ENCODE measurements at places on chromosomes 4 and X.

DNA sequence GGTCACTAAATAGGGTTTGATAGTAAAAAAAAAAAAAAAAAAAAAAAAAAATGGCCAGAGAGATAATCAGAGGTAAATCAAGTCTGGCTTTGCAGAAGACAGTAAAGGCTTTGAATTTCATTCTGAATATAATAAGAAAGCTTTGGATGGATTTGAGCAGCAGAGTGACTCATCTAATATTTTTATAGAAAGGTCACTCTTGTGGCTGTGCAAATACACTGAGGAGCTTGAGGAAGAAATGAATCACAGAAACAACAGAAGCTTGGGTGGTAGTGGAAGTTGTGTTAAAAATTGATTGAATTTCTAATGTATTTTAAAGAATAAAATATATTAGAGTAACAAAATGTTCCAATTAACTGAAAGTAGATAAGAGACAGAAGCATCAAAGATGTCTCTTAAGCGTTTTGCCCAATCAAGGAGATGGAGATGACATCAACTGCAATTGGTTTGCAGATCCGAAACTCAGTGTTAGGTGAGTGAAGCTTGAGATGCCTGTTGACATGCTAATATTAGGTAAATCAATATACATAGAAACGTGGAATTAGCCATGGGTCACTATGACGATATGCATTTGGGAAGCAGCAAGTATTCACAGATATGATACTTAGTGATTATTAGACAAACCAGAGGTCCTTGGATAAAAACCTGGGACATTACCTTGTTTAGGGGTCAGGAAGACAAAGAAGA lies 280.5 kb downstream of the GPM6A start:
- ATAC-seq = no peak

DNA sequence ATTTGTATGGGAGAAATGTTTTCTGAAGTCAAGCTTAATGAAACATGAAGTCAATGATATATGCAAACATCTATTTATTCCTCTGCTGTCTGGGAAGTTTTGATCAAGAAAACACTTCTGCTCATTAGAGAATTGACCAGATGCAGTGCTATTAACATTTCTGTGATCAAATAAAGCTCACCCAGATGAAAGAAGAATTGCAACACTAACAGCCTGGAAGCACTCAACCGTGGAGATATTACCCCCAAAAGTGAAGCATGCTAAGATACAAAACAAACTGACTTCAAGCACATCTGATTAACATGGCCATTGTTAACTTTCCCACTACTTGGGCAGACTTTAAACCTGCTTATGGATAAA lies 73.7 kb upstream of the GUCY1A1 start:
- ATAC-seq = no peak

DNA sequence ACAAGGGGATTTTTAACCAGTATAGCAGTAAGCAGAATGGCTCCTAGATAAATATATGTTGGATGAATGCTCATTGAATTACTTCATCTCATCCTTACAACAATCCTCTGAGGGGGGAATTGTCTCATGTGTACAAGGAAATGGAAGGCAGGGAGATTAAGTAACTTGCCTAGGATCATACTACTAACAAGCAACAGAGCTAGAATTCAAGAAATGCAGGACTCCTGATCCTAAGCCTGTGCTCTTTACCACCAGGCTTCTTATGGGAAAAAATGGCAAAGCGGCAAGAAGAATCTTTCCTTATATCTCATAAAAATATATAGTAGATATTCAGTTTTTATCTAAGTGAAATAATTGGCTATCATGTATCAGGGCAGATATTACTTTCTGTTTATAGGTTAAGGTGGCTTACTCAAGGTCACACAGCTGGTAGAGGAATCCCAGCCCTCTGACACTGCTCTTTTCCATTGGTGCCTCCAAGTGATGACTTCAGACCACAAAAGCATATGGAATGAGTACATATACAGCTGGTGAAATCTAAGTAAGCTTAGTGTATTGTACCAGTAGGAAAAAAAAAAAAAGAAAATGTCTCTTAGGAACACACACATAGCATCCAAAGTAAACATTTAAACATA lies 2.1 kb downstream of the ABHD18 start:
- ATAC-seq = no peak

DNA sequence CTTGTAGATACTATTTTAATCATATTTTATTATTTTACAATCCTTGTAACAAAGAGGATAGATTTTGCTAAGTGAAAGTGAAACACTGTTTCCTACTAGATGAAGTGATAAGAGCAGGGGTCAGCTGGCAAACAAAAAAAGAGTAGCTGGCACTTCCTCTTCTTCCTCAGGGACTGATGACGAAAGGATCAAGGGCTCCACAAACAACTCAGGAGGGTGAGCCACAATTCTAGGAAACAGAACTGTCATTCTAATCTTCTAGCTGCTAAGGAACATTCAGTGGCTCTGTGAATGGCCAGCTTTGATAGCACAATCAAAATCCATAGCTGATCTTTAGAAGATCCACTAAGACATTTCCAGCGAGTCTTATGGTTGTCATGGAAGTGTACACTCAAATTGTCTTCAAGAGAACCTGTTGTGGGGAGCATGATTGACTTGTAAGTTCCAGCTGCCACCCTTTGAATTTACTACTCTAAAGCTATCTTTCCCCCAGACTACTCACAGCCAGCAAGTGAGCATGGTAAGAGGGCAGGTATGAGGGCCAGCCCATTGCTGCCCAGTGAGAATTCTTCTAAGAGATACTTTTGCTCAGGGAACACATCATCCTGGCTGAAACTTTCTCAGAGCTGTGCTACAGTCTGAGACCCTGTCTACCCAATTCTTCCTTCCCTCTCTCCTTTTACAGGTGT lies 275.7 kb upstream of the RASGEF1B start:
- ATAC-seq = no peak

DNA sequence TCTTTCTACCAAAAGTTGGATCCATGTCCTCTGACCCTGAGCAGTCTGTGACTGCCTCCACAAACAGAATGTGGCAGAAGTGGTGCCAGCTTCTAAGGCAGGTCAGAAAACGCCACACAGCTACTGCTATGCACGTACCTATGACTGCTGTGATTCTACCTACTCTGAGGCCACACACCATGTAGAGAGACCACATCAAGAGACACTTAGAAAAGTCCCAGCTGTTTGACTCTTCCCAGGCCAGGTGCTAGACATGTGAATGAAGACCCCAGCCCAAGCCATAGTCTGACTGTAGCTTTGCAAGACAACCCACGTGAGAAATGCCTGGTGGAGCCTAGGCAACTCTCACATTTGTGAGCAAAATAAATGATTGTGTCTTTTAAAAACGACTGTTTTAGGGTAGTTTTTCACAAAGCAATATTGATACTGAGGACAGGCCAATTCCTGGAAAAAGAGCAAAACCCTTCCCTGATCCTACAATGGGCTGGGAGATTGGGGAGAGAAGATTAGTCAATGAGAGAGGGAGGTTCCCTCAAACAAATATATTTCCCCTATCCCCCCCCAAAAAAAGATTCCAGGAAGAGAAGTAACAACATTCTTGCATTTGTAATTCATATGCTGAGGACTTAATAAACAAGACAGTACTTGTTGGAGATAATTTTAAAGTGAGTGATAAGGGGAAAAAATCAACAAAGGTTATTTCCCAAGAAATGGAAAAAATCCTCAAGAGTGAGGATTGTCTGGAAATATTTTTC lies 33.3 kb downstream of the FRYL start:
- peak; percentile 36 for ATAC-seq
